Inflammatory macrophage (primary cell): ENCODE measurements at places on chromosomes 11 and 22.

DNA sequence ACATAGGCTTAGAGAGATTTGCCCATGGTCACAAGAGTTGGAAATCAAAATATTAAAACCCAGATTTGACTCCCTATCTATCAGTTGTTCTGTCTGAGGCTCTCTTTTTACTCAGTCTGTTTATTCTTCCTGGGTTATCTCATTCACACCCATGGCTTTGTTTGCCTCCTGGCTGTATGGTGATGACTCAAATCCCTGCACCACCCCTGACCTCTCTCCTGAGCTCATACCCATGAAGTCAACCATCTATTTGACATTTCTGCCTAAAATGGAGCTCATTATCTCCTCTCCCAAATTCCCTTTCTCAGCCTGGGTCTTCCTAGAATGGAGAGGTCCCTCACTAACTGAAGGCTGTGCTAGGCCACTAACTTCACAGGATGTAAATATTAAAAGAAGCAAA is 27.8 kb upstream of the CCDC134 start:
- DNase-seq: no peak

DNA sequence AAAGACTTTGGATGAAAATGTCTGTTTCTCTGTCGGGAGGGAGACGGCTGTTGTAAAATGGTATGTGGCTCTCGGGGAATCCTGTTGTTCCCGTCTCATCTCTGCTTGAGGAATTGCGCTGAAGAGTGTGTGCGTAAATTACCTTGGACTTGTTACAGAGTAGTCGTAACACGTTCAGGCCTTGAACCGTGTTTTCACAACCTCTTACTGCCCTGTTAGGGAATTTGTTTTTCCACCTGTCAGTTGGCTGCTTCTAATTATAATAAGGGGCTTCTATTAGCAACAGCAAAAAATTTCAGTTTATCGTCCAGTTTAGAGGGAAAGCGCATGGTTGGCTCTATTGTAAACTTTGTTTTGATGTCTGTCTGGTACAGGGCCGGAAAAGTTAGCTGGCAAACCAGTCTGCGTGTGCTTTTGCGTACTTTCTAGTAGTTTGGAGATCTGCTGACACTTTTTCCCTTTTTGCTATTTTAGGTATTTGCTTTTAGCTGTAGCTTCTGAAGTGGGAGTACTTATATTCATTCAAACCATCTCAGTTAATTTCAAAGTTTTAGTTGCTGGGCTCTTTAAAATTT is 1.5 kb downstream of the HIPK3 start:
- DNase-seq: peak; percentile 20

DNA sequence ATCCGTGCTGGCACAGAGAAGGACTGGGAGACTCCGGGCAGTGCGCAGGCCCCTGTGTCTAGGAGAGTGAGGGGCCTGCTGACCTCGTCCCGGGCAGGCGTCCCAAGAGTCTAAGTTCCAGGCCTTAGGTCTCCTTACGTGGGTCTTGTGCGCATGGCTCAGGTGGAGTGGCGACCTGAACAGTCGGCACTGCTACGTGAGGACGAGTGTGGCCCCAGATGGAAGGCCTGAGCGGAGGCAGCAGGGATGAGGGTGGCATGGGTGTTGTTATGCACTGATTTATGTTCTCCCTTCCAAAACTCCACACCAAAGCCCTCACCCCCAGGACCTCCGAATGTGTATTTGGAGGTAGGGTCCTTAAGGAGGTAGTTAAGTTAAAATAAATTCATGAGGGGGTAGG is 20.7 kb upstream of the SEPTIN5 start:
- DNase-seq: no peak

GRCh38 chr11:11607772-11608171 is 14.0 kb downstream of the GALNT18 start:
- no peak for DNase-seq

GRCh38 chr11:97684486-97685439 is 1295.0 kb downstream of the JRKL start:
- no peak for DNase-seq

- no peak for DNase-seq
Observed at GRCh38 chr11:13107544-13108044, 98.5 kb downstream of the RASSF10 start.

- DNase-seq: no peak
Observed at GRCh38 chr22:33401291-33401690, 343.1 kb upstream of the SYN3 start.

- DNase-seq: no peak
Observed at GRCh38 chr22:20272700-20273099, 4.6 kb upstream of the RTN4R start.

DNA sequence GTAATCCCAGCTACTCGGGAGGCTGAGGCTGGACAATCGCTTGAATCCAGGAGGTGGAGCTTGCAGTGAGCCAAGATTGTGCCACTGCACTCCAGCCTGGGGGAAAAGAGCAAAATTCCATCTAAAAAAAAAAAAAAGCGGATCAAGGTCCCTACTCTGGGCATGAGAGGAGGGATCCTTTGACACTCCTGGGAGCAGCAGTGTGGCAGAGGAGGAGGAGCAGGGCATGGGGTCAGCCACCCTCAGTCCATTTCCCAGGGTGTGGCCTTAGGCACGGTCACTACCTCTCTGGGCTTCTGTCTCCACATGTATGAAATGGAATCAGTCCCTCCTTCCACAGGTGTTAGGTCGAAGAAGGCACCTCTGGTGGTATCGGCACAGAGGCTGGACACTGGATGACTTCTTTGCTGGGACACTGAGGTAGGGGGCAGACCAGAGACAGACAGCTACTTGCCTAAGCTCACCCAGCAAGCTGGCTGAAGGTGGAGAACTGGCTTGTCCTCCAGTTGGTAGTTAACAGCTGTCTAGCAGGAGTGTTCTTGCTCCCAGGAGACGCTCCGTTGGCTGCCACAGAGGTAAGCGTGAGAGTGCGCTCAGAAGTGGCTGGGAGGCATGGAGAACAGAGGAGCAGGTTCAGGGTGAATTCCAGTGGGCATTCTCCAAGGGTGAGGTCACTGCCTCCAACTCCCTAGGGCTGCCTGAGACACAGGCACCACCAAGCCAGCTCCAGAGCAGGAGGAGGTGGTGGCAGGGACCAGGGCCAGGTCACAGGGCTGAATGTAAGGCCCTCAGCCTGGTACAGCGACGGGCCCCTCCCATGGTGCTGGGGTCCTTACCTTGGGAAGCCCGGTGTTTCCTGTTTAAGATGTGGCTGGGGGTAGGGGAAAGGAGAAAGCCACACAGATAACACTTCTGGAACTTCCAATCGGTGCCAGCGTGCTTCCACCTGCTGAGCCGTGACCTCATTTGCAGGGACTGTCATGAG is 19.5 kb downstream of the TXN2 start:
- DNase-seq: no peak

DNA sequence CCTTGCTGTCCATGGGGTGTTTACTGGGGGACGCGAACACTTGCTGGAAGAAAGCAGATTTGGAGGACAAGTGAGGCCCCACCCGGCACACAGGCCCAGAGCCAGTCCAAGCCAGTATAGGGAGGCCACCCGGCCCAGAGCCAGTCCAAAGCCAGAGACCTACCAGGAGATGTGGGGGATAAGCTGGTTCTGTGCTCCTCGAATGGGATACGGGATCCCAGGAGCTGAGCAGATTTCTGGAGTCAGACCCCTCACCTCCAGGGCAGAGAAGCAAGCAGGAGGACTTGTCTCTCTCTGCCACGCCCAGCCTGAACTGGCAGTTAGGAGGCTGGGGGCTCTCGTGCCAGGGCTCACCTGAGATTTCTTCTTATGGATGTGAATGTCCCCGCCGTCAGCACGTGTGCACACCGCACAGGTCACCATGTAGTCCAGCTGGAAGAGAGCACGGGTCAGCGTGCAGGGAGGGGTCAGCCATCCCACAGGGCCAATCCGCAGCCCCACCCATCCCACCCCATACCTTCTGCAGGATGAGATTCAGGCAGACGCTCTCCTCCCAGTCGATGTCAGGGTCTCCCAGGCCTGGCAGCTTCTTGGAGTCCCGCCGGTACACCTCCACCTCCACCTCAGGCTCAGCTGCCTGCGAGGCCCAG is 35.3 kb downstream of the KIAA0930 start:
- no peak for DNase-seq

DNA sequence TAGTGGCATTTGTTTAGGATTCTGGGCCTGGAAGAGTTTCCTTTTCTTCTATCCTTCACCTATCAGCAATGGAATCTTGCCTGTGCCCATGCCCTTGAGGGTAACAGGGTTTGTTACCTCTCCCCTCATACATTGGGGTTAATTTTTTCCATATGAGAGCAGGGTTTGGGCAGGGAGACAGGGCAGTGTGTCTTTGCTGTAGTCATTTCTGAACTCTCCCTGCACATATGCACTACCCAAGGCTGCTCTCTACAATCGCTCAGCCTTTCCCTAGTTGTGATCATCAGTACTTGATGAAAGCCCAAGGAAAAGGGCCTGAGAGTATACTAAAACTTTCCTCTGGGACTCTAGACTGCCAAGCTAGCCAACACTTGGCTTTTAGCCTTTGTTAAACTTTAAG is 95.7 kb downstream of the LRRC32 start:
- no peak for DNase-seq

DNA sequence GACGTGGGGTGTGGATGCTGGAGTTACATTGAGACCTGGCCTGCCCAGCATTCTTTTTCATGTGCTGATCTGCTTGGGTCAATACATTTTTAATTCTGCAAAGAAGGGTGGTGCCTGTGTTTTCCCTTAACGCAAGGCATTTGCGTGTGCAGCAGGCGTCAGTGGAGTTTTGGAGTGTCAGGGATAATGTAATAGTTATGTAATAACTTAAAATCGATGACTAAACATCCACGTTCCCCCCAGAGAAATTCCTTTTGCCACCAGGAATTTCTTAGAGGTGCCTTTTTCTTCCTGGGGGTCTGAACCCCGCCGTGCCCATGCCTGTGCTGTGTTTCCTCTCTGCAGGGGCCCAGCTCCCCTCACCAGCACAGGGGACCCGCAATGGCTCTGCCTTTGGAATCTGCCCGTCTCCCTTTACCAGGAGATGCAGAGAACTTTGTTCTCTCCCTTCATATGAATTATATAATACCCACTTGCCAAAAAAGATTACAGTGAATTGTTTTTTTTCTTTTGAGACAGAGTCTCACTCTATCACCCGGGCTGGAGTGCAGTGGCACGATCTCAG is 62.6 kb downstream of the TBC1D22A start:
- no peak for DNase-seq

DNA sequence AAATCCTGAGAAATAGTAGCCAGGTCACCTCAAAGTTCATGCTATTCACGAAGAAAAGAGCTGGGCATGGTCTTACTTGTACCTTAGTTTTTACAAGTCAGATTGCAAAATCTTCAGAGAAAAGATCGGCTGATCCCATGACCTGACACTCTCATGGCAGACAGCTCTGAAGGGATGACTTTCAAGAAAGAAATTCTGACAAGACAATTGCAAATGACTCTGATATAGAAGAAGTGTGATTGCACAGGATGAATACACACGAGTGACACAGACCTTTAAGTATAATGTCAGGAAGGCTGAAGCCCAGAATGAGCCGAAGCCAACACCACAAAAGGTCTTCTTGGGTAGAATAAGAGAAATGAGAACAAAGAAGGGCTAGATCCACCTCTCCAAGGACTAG is 59.4 kb upstream of the DRD2 start:
- DNase-seq: no peak

GRCh38 chr11:95297680-95298452 is 66.9 kb upstream of the SESN3 start:
- no peak for DNase-seq

DNA sequence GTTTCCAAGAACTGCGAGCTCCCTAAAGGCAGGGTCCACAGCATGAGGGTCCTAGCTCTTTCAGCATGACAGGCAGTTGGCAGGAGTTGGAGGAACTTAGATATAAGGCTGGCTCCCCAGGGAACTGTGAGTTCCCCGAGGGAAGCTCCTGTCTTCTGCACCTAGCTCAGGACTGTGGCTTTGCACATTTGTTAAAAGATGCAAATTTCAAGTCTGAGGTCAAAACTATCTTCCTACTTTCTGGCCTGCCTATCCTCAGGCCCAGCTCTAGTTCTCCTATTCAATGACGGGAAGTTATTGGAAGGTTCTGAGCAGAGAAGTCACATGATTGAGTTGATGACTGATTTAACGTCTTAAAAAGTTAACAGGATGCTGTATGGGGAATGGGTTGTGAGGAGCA is 11.7 kb upstream of the UCP3 start:
- DNase-seq: peak; percentile 82

- DNase-seq: no peak
Observed at GRCh38 chr11:133749841-133750240, 95.5 kb downstream of the SPATA19 start.

GRCh38 chr11:87260811-87261210 is 223.1 kb downstream of the TMEM135 start:
- no peak for DNase-seq

- DNase-seq: no peak
Observed at GRCh38 chr22:35024364-35024692, 41.6 kb upstream of the ISX start.

DNA sequence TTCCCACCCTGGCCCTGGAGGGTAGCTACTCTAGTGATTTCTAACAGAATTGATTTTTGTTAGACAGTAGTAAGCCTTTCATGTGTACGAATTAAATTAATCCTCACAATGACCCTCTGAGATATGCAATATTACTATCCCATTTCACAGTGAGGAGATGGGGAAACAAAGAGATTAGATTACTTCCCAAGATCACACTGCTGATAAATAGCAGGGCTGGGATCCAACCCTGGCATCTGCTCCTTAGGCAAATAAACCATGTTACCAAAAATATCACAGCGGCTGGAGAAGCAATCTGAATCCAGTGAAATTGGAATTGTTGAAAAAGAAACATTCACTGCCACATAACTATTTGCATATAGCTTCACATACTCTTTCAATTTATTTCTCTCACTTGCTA is 12.8 kb upstream of the CAVIN3 start:
- DNase-seq: no peak

DNA sequence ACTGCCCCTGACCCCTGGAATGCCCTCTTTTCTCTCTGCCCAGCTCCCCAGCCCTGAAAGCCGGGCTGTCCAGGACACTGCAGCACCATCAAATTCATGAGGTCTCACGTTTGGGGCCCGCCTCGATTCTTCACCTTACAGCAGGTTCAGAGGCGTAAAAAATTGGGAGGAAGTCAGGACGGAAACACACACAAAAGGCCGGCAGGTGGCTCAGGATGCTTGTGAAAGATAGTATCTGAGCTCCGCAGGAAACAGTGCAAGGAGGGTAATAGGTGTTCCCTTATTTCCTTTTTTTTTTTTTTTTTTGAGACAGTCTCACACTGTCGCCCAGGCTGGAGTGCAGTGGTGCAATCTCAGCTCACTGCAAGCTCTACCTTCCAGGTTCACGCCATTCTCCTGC is 4.1 kb downstream of the RFPL2 start:
- no peak for DNase-seq
